ENCODE measurements at places on chromosomes 1 and 21.
A peak's percentile ranks its signal among the peaks of the same experiment; 100 is the strongest.

DNA sequence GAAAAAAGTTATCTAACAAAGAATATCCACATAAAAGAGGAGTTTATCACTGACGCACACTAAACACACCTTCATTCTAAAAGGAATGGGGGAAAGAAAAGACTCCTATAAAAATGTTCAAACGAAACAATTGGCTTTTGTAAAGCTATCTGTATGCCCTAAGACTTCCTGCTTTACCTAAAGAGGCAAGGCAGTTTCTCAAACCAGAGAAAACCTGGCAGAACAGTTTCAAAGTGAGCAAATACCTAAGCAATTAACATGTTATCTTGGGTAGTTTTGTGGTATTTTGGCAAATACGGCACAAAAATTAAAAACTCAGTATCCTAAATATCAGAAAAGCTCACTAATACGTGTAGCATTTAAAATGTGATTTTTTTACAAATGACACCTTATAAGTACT is 1.9 kb downstream of the PUM1 start:
- DNase-seq, result peak; percentile 16

- DNase-seq, result peak; percentile 79
These were observed 10.6 kb downstream of the ZZZ3 start for GRCh38 chr1:77671836-77672235.

DNA sequence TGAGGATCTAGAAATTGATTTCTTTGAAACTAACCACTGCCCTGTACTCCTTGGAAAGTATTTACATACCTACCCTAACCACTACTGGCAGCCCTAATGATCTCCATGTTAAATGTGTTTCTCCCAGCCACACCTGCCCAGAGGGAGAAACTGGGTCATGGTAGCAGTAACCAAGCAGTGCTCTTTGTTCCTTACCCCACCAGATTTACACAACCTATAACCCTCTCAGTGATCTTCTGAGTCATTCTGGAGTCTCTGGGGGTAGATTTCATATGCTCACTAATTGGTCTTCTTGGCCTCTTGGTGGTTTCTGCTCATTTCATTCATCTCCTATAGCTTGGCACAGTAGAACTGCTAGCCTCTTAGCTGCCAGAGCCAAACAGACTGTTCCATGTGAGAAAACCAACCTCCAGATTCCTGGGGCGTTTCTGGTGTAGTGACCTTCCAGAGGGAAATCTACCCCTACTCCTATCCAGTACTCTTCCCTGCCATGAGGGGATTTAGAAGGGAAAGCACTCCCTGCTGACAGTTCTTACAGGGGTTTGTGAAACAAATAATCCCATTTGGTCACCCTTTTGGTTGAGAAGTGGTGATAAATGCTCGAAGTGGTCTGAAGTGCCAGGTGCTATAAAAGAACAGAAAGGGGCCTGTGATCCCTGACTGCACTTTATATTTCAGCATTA is 36.2 kb upstream of the LRIG2 start:
- DNase-seq, result no peak

GRCh38 chr1:238664139-238664538 is 722.2 kb upstream of the CHRM3 start:
- DNase-seq, result peak; percentile 6

- DNase-seq, result no peak
These were observed 1001.3 kb upstream of the ADGRL2 start for GRCh38 chr1:80799457-80799856.

DNA sequence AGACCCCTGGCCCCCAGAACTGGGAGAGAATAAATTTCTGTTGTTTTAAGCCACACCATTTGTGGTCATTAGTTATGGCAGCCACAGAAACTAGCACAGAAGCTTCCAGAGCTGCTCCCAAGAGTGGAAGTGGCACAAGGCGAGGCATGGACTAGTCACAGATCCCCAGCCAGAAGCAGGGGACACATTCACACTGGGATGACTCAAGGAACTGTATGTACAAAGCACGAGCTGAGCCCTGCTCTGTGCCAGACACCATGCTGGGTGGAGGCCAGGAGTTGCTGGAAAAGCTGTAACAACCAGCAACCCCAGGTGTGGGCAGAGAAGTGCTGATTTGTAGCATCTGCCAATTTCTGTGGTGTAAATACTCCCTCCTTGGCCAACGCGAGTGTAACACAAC is 55.6 kb downstream of the TCP10L start:
- DNase-seq, result no peak

DNA sequence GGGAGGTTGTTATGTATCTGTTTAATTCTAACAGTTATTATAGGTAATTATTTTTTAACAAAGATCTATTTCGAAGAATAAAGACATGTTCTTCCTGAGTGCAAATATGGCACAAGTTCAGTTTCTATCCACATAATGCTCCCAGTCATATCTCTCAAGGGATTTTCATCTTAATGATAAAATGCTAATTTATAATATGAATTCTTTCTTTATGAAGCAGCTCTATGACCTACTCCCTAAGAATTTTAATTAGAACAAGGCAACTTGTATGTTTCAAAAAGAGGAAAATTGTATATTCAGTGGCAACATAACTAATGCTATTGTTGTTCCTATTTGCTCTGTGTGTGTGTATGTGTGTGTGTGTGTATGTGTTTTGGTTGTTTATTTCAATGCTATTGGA is 1222.1 kb upstream of the NCAM2 start:
- no peak for DNase-seq

DNA sequence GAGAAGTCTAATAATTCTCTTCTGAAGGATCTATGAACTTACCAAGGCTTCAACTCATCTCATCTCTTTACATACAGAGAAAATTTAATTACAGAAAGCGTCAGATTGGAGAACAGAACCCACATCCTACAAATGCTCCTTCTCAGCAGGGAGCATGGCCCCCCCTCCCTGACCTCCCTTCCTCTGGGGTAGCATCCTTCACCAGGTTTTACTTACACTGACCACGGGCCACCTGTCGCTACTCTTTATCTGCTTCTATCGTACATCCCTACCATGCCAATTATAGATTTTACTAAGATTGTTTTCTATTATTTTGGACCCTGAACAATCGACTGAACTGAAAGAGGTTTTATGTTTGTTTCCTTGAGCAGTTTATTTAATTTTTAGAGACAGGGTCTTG is 25.8 kb downstream of the RIPPLY3 start:
- no peak for DNase-seq

DNA sequence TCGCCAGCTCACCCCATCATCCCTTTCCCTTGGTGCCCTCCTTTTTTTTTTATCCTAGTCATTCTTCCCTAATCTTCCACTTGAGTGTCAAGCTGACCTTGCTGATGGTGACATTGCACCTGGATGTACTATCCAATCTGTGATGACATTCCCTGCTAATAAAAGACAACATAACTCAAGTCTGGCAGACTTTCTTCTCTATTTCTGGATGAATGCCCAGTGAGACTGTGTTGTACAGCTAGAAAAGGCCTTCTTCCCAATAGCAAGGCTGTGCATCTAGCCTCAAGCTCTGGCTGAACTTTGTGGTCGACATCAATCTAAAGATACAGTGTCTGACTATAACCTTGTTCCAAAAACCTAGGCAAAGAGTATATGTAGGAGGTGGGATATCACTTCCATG is 6.4 kb downstream of the IL24 start:
- peak; percentile 57 for DNase-seq

Data from SK-MEL-5 (cell line).